Stimulated activated CD4-positive, alpha-beta T cell treated with anti-CD3 and anti-CD28 coated beads, Interleukin-12 subunit alpha, Interleukin-12 subunit beta, amount 100 ng/mL, for 48 hours (primary cell): ENCODE measurements at places on chromosomes 16 and 17.

DNA sequence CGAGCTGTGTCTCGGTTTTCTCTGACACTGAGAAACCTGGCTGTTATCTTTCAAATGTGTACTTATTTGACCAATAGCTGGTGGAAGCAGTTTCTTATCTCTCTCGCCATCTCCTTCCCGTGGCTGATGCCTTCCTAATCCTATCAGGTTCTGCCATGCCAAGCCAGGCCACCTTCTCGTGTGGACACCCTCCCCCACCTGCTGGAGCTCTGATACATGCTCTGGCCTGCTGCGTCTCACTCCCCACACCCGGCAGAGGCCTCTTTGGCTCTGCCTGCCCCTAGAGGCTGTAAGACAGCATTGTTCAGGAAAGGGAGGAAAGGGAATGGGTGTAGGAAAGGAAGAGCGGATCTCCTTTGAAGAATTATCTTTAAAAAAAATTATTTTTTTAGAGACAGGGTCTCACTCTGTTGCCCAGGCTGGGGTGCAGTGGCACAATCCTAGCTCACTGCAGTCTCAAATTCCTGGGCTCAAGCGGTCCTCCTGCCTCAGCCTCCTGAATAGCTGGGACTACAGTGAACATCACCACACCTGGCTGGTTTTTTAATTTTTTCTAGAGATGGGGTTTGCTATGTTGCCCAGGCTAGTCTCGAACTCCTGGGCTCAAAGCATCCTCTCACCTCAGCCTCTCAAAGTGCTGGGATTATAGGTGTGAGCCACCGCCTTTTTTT is 7.5 kb upstream of the ARMC5 start:
- no peak for DNase-seq

GRCh38 chr17:2903193-2903974 is 107.1 kb downstream of the RAP1GAP2 start:
- DNase-seq: no peak

GRCh38 chr16:56734429-56734828 is 4.5 kb downstream of the NUP93 start:
- no peak for DNase-seq

DNA sequence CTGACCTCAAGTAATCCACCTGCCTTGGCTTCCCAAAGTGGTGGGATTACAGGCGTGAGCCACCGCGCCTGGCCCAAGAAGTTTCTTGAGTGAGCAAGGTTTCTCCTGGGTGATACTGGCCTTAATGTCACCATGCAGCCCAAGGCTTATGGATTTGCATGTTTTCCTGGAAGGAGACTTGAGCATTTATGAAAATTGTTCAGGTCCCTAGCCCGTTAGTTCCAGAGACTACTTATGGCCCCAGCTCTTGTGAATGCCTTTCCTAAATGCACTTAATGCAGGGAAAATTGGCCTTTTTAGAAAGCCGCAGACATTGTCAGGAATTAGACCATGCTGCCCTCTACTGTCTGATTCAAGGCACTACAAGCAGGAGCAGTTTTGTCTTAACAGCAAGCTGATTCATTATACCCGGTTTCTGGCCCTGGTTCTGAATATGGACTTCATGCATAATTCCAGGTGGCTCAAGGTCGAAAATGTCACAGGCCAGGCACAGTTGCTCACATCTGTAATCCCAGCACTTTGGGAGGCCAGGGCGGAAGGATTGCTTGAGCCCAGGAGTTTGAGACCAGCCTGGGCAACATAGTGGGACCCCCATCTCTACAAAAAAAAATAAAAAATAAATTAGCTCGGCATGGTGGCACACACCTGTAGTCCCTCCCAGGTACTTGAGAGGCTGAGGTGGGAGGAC is 91.3 kb downstream of the SNX29 start:
- DNase-seq: peak; percentile 34

- DNase-seq: no peak
These were observed 12.8 kb downstream of the PIMREG start for GRCh38 chr17:6456914-6457687.

- no peak for DNase-seq
These were observed 24.3 kb upstream of the CRISPLD2 start for GRCh38 chr16:84795329-84796053.

DNA sequence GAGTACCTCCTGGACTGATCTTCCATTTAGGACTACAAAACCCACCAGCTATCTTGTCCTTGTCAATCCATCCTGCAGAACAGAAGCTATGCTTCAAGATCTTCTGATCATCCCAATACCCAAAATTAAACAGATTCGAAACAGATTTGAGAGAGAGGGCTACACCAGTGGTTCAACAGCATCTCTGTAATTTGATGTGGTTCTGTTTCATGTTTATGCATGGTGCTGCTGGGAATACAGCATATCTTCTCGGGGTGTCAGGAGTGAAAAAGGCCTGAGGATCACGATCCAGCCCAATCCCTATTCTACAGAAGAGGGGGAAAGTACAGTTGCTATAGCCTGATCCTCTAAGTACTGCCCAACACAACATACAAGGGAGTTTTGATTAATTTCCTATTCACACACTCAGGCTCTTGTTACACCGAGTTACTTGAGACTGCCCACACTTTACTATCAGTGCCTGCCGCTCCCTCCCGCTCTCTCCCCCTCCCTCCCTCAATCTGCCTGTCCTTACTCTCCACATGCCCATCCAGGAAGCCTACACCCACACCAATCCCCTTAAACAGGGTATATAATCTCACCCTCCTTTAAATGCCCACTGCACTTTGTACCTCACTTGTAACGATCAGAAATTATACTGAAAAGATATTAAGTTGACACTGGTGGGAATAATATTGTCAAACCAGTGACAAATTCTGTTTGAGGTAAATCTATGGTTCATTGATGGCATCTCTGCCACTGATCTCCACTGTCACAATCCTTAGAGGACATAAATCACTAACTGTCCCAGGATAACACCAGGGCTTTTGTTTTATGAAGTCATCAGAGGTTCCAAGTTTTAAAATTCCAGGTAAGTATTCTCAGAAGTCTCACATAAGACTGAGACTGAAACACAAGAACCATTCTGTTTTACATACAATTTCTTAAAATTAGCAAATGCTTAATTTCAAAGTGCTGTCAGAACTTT is 89.3 kb upstream of the PLEKHM1 start:
- no peak for DNase-seq

- DNase-seq: no peak
These were observed 238.7 kb upstream of the CIBAR2 start for GRCh38 chr16:85350973-85351372.

- DNase-seq: no peak
These were observed 30.1 kb upstream of the MED9 start for GRCh38 chr17:17446666-17447155.

GRCh38 chr17:681738-682529 is 32.7 kb downstream of the VPS53 start:
- no peak for DNase-seq

DNA sequence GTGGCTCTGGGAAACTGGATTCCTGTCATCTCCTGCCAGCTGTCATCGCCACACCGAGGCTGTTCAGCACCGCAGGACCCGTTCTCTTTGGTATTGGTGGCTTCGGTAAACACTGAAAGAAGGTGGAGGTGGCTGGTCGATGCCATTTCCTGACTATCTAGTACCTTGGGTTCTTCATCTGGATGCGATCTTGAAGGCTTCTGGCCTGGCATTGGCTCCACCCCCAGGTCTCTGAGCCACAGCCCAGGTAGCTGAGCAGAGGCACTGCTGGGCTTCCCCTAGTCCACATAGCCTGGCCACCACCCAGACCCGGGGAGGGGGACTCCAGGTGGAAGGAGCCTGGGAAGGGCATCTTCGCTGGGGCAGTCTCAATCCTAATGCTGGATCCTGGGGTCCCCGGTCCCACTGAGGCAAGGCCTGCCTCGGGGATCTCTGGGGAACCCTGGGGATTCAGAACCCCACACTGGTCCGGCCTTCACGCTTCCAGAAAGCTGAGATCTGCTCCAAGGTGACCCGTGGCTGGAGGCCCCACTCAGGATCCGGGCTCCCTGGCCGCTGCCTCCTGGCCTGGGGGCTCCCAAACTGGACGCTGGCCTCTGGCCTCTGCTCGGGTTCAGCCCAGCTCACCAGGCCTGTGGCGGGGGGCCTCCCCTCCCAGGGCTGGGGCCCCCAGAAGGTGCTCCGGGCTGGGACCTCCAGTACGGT is 1.8 kb downstream of the C16orf54 start:
- no peak for DNase-seq

GRCh38 chr16:54076006-54076504 is 210.5 kb downstream of the IRX3 start:
- DNase-seq: no peak

- DNase-seq: peak; percentile 31
These were observed 106.4 kb downstream of the SLC39A11 start for GRCh38 chr17:72985882-72986720.

DNA sequence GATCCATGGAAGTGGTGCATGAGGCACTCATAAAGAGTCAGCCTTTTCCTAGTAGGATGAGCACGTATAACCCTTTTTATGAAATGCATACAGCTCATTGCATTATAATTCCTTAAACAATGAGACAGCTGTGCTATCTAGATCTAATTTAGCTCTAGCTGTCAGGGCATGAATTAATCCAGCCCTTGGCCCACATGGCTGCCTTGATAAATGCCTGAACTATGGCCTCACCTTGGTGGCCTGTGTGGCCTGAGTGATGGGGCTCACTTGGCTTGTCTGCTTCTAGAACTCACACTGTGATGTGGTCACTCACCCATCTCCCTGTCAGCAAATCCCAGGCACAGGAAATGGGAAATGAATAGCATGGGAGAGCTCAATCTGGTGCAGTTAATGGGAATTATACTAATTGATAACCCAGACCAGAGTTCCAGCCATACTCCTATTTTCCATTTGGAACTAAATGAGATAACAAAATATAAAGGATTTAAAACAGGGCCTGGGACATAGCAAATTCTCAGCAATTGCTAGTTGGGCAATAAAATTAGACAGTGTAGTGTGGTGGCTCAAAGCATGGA is 153.6 kb downstream of the HS3ST2 start:
- DNase-seq: no peak

DNA sequence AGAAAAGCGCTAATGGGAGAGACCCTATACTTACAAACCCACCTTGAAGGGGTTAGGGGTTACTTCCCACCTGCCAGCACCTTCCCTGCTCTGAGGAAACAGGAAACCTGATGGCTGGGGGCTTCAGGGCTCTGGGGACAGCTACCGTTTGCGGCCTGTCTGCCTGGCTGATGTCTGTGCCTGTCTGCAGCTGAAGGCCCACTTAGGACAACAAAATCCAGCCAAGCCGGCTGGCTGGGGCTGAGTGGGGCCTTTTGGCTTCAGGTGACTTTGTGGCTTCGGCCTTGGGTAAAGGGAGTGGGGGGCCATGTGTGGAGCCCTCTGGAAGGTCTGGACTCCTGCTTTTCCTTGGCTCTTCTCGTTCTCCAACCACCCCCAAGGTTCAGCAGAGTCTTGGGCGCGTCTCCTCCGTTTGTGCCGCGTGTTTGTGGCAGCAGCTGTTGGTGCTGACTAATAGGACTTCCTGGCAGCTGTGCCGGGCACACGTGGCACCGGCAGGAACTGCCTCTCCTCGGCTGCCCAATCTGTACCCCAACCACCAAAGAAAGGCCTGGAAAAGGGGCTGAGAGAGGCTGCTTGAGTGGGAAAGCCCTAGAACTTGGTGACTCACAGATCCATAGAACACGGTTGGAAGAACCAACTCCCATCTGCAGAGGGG is 186.7 kb downstream of the MSI2 start:
- DNase-seq: peak; percentile 42

DNA sequence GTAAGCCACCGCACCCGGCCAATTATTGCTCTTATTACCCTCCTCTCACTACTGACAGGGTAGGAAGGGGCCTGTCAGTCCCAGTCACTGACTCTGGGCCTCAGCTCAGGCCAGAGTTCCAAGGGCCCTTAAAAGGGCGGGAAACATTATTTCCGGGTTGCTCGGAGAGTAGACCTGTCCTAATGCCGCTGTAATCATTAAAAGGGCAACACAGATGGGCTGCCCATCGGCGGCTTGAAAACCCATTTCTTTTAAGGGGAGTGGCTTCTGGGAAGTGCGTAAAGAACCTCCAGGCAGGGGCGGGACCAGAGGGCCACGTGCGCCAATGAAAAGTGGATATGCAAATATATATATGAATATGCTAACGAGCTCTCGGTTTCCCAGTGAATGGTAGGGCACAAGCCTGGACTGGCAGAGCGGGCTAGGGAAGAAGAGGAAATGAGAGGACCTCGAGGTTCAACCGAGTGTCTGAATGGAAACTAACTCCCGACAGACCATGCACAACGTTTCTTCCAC is 26.6 kb downstream of the PIPOX start:
- no peak for DNase-seq

GRCh38 chr16:73329358-73330286 is 281.7 kb upstream of the ZFHX3 start:
- DNase-seq: no peak

DNA sequence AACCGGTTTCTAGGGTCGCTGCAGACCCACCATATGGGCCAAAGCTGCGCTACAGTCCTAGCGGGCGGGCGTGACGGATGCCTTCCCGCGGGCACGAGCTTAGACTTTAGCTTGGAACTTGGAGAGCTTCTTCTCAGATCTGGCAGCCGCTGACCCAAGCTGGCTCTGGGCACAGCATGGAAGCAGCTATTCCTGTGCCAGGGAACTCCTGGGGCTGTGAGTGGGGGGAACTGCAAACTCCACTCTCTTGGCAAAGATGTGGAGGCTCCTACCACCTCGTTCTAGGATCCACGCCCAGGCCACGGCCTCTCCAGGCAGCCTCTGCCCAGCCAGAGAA is 8.8 kb downstream of the FAAP100 start:
- no peak for DNase-seq

DNA sequence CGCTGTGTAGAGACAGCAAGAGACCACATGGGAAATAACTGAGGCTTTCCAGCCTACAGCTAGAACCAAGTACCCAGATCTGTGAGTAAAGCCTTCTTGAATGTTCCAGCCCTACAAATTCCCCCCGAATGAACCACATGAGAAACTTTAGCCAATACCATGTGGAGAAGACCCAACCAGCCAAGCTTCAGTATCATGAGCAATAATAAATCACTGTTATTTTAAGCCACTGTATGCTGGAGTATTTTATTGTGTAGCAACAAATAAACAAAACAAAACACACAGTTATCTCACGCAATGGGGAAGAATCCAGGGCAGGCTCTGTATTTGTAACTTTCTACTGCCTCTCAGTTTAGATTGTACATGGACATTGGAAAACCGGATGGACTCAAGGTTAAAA is 426.2 kb downstream of the CDH11 start:
- DNase-seq: no peak

GRCh38 chr17:1914661-1915083 is 84.9 kb downstream of the RPA1 start:
- no peak for DNase-seq

GRCh38 chr17:31013844-31014243 is 43.0 kb downstream of the RNF135 start:
- DNase-seq: no peak

DNA sequence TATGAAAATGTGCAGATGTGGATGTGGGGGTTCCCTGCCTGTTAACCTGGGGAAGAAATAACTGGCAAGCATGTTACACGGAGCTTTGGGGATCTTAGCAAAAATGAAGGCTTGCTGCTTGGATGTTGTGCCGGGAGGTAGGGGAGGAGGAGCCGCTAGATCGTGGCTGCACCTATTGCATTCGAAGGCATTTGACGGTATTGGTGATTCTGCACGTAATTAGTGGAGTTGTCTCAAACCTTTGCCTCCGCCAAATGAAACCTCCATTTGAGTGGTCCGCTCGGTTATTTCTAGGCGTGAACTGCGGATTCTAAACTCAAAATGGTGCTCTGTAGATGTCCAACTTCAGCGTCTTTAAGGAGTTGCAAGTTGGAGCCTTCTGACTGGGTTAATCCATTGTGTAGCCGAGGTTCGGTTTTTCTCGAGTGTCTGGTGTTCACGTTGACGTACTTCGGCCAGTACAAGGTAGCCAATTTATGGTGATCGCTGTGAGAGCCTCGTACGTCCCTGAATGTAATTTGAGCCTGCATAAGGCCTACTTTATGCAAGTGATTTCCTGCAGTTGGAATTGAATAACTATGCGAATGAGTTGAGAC is 1.5 kb downstream of the TNRC6C start:
- peak; percentile 8 for DNase-seq
